ENCODE measurements at places on chromosomes 4 and X.

DNA sequence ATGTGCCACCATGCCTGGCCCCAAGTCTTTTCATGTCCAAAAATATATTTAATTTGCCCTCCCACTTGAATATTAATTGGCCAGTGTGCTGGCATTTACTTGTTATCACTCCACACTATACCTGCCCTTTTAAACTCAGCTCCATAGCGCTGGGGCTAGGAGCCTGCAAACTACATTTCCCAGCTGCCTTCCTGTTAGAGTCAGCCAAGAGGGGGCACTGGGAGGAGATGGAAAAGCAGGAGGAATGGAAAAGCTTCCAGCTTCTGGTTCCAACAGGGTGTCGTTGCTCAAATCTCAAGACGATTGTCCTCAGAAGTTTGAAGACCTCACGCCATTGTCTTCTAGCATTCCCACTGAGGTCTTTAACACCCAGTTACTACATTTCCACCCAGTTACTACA, 315.5 kb downstream of the BCOR start:
- DNase-seq, result no peak

GRCh38 chr4:172927096-172927814, 241.4 kb upstream of the GALNT7 start:
- no peak for DNase-seq

GRCh38 chr4:24372881-24373280, 211.5 kb downstream of the DHX15 start:
- DNase-seq, result no peak

- no peak for DNase-seq
These were observed 180.0 kb downstream of the AFAP1 start for GRCh38 chr4:7759635-7760034.

- no peak for DNase-seq
These were observed 14.0 kb downstream of the DSPP start for GRCh38 chr4:87622303-87622702.

DNA sequence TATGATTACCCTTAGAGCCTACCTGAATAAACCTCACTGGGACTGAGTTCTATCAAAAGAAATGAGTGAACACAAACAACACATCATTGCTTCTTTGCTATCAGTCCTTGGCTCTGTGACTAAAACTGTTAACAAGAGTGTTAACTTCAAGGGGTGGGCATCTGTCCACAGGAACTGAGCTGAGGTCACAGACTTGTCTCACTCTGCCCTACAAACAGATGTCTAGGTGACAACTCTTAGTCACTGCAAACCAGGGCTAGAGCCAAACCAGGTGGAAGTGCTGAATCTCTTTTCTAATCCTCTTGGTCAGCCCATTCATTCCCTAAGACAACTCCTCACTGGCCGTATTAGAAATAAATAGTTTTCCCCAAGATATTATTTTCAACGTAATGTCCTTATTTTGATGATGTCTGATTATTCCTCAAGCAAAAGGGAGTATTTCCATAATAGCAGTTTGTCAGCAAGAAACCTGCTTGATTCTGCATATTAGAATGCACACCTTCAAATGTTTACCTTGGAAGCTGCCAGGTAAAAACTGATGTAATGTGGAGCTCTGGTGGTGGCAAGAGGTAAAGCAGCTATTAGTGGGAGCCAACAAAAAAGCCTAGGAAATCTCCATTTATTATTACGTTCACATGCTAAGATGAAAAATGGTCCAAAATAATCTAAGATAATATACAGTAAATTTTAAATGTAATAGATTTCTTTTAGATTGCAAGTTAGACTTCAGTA, 4.0 kb downstream of the COL25A1 start:
- no peak for DNase-seq

- DNase-seq, result no peak
These were observed 308.9 kb downstream of the ARHGAP24 start for GRCh38 chr4:85783900-85784299.

DNA sequence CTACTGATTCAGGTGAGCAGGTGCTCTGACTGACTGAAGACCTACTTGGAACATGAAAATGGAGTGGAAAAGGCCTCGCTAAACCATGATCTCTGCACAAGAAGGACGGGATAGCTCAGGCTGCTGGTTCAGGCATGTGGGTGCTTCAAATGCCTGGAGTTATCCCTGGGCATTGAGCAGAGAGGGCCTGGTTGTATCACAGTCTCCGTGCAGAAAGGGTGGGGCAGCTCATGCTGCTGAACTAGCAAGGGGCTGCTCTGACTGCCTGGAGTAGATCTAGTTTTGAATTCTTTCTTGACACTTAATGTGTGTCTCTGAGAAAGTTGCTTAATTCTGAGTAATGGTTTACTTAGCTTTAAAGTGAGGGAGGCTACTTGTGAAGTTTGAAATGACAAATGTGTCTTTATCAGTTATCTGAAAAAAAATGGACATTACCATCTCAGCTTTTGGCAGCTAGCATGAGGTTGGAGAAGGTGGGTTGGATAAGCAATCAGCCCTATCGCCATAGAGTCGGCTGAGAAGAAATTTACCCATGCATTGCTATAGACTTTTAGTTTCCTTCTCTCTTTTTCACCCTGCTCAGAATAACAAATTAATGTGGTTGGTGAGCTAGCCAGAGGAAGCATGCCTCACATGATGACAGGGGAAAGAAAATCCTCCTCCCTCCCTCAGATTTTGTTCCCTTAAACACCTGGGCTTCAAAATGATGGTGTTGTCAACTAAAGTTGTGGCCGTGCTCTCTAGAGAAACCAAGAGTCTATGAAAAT, 832.4 kb downstream of the STIM2 start:
- DNase-seq, result no peak

- no peak for DNase-seq
These were observed 89.3 kb upstream of the MAML3 start for GRCh38 chr4:140243278-140243753.

GRCh38 chr4:61067381-61067780, 132.7 kb upstream of the ADGRL3 start:
- no peak for DNase-seq

GRCh38 chrX:19121466-19121865, 802 bp downstream of the ADGRG2 start:
- no peak for DNase-seq

DNA sequence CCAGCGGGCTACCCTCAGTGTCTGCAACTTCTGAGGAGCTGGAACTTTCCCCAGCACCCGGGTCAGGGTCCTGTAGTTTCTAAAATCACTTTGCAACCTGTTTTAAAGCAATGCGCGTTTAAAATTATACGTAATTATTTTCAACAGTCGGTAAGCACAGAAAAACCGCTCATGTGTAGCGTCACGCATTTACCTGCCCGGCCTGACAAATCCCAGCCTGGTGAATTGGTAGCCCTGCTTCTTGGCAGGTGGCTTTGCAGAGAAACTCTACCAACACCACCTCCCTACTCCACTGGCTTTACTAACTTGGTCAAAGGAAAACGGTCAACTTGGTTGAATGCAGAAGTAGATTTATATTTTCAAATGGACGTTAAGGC, 640 bp downstream of the BANK1 start:
- DNase-seq, result no peak

DNA sequence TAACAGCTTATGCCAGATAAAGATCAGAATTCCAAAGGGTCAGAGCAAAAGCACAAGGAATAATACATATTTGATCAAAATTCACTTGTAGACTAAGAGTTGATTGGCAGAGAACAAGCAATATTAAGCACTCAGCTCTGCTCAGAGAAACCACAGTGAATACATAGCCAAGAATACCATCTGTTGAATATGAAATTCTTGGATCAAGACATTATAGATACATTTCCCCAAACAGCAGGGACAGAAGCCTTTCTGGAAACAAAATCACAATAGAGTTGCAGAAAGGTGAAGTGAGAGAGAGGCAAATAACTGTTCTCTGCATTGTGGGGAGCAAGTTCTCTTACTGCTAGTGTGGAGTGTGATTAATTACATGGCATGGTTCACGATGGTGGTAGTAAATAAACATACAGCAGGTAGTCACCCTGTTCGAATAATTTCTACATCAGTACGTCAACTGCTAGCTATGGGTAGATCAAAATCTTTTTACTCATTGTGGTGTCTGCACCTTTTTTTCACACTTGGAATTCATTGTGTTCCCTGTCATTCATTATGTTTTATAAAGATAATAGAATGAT, 366.7 kb downstream of the PCDH7 start:
- DNase-seq, result no peak

GRCh38 chr4:67712000-67712625, 11.2 kb upstream of the UBA6 start:
- DNase-seq, result no peak

- DNase-seq, result no peak
These were observed 219.7 kb upstream of the NDST3 start for GRCh38 chr4:117814277-117815246.

- no peak for DNase-seq
These were observed 24.8 kb upstream of the TMSB4X start for GRCh38 chrX:12949927-12950656.

DNA sequence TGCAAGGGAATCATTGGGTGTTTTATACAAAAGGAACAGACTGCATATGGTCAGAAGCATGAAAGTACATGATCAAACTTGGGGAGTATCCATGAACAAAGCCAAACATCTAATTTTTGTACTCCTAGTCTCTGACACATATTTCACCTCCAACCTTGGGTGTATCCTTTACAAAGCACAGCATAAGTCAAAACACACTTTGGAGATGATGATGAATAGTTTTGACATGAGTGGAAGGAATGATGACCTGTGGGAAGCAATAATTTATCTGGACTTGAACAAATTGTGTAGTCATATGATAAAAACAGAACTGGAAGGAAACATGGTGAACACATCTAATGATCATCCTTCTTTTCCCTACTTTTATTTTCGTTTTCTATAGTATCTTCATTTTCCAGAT, 108.7 kb upstream of the PLS3 start:
- no peak for DNase-seq

DNA sequence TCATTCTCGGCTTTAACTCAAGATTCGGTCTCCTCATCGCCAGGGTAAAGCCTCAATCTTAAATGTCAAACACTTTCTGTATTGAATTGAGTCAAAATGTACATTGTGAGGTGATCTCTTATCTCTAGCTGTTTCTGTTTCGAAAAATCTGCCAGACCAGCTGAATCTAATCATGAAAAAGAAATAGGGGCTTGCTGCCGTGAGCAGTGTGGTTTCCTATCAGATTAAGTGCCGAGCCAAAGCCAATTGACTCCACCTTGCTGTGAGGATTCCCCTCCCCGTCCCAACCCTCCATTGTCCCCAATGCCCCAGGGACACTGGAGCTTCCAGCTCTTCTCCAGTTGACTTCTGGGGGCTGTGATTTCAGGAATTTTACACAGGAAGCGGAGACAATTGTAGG, 12.5 kb upstream of the CRLF2 start:
- DNase-seq, result no peak

DNA sequence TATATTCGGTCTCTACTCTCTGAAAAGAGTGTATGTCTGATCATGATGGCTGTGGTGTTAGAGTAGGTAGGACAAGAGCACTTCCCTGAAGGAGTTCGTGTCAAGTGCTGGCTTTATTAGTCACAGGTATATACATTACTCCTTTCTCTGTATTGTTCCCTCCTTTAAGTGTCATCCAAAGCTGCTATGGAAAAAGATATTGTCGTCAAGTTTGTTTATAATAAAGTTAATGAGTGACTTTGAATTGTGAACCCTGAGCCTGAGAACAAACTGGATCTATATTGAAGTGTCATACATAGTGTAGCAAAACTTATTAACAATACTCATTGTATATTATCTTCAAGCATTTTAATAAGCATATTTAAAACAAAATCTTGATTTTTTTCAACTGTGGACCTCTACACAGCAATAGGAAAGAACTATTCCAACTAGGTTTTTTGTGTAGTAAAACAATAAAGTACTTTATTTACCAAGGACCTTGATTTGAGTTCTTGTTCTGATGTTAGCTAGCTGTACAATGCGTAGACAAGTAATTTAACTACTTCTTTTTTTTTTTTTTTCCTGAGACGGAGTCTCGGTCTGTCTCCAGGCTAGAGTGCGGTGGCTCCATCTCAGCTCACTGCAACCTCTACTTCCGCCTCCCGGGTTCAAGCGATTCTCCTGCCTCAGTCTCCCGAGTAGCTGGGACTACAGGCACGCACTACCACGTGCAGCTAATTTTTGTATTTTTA, 177.7 kb downstream of the RAPGEF2 start:
- DNase-seq, result no peak

DNA sequence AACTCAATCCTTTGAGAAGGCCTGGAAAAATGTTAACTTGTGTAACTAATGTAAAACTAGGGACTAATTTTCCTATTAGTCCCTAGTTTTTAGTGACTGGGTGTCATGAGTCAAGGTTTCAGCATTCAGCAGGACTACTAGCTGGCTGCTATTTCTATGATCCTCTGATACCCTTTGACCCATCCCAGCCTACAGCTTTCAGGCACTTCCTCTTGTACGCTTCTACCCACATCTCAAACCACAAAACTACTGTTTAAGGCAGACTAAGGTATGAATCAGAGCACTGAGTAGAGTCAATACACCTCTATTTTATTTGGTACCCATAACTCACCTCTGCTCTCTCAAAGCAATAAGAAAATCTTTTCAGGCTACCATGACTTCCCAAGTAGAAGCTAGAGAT, 809.6 kb downstream of the PDHA2 start:
- no peak for DNase-seq

- DNase-seq, result no peak
These were observed 264.9 kb downstream of the RAPGEF2 start for GRCh38 chr4:159367781-159368080.

All from activated CD8-positive, alpha-beta memory T cell treated with anti-CD3 and anti-CD28 coated beads for 48 hours (primary cell).